Adipocyte (in vitro differentiated cells): ENCODE measurements at places on chromosomes 7 and 10.

DNA sequence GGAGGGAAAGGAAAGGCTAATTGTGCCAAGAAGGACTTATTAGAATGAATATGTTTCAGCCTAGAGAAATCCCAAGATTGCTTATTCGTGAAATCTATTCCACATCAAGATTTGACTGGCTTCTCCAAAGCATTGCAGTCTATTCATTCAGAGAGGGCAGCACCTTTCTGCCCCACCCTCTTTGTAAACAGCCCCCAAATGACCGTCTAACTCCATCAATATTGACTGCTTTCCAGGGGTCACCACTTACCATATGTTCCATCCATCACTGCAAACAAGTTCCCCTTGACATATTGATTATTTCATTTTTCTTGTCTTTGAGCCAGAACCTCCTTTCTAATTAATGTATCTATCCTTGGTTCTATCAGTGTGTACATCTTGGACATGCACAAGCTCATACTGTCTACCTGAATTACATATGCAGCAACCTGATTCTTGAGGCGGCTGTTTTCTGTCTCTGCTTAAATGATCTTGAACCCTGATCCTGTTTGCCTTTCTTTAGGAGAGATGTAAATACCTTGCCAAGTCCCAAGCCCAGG lies 44.2 kb upstream of the PTER start:
- DNase-seq = no peak

GRCh38 chr7:30519122-30519521 lies 14.5 kb upstream of the GGCT start:
- no peak for DNase-seq

GRCh38 chr7:95479992-95480624 lies 5.6 kb upstream of the ASB4 start:
- no peak for DNase-seq

- no peak for DNase-seq
Measured at GRCh38 chr10:1214071-1214675, 158.0 kb downstream of the WDR37 start.

DNA sequence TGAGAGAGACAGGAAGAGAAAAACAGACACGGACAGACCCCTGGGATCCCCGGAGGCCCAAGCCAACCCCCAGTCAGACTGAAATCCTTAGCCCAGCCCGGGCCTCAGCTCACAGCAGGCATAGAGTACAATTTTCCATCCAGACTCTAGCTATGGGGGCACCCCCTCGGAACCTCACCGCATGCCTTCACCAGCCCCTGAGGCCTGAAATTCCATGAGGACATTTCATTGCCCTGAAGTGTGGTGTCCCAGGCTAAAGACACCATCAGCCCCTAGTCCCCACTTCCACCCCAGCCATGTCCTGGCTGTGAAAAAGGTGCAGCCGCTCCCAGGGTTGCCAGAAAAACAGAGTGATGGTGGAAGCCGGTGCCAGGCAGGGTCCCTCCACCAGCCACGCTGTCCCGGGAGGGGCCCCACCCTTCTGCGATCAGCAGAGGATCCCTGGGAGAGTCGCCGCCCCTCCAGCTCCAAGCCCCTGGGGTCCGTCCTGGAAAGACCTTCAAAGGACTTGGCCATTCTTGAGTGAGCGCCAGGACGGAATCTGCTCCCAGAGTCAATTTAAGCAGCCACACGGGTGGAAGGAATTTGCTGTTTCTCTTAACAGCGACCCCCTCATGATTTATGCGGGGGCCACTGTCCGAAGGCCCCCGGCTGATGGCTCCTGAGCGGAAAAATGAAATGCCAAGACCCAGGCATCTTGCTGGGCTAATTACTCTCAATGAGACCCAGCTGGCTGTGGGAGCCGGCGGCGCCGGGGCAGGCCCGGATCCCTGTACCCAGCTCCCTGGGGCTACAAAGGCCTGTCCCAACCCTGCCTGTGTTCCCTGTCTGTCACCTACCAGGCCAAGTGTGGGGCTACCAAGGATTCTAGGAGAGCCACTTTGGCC lies 23.2 kb downstream of the MYL10 start:
- DNase-seq = no peak

DNA sequence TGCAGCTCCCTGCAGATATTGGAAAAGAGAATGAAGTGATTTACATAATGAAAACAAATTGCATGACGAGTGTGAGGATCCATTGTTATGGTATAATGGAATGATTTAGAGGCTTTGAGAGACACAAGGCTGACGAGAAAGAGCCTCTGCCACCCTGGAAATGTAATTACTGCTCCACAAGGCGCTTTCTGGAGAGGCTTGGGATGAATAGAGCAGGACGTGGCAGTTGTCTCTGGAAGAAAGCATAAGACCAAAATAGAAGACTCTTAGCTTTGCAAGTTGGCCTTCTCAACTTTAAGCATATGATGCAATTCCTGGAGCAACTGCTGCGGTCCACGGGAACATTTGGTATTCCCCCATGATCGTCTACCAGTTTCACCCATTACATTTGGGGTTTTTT lies 181.9 kb upstream of the TCF7L2 start:
- DNase-seq = no peak

GRCh38 chr10:113945075-113945686 lies 90.7 kb downstream of the NHLRC2 start:
- DNase-seq = no peak

- DNase-seq = no peak
Measured at GRCh38 chr10:79047875-79048638, 20.7 kb upstream of the ZMIZ1 start.

DNA sequence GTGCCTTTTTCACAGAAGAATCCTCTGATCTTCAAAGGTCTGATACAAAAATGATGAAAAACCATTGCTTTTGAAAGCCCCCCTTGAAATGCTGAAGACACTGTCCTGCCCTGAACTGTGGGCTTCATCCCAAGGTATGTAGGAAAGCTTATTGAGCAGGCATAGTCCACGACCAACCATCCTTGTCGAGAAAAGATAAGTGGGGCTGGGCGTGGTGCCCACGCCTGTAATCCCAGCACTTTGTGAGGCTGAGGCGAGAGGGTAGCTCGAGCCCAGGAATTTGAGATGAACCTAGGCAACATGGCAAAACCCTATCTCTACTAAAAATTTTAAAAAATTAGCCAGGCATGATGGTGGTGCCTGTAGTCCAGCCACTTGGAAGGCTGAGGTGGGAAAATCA lies 25.6 kb downstream of the TACR2 start:
- no peak for DNase-seq

GRCh38 chr7:157893535-157894044 lies 556.8 kb downstream of the DNAJB6 start:
- DNase-seq = no peak

DNA sequence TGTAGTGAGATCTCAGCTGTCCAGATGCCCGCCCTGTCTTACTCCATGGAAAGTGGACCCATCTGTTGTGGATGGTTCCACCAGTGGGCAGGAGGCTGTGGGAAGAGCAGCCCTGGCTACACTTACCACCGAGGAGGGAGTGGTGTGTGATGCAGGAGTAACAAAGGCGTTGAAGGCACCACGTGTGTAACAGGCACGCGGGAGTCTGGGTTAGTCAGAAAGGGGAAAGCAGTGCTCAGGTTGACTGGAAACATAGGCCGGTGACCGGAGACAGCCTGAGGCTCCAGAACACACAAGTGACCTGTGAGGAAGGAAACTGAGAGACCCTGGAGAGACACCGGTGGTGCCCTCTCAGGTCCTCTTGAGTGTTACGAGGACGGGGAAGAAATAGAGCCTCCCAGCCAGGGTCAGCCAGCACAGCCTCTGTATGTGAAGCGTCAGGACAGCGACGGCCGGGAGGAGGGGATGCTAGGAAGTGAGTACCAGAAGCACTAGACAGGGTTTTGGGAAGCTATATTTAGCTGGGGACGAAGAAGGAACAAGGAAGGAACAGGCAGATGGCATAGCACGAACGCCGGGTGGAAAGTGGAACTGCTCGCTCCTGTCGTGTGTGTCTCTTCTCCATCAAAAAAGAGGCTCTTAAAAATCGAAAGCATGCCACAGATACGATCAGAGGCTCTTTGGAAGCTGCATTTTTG lies 51.7 kb downstream of the DAGLB start:
- DNase-seq = no peak

DNA sequence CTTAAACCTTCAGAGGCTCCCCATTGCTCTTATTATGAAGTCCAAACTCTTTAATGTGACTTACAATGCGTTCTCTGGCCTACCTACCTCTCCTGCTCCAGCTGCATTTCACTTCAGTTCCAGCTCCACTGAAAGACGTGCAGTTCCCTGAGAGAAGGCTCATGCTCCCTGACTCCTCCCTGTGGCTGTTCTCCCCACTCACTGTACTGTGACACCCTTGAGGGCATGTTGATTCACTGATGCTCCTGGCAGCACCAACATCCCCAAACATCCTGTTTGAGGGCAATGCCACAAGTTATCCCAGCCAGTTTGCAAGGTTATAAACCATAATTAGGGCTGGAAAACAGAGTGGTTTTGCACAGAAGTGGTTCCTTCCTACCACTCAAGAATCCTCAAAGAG lies 111.2 kb downstream of the LSM5 start:
- DNase-seq = no peak
